Effector memory CD4-positive, alpha-beta T cell (primary cell): ENCODE measurements at places on chromosomes 6 and 20.

DNA sequence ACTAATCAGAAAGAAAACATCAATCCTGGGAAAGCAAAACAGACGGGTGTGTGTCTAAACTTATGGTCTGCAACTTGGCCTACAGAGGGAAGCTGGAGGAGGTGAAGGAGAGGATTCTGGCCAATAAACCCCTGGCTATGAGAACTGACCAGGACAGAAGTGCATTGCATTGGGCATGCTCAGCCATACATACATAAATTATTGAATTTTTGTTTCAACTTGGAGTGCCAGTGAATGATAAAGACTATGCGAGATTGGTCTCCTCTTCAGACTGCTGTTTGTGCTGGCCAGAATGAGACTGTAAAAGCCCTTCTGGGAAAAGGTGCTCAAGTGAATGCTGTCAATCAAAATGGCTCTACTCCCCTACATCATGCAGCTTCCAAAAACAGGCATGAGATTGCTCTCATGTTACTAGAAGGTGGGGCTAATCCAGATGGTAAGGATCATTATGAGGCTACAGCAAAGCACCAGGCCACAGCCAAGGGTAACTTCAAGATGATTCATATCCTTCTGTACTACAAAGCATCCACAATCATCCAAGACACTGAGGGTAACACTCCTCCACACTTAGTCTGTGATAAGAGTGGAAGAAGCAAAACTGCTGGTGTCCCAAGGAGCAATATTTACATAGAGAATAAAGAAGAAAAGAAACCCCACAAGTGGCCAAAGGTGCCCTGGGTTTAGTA lies 17.4 kb downstream of the ADNP start:
- DNase-seq: no peak

GRCh38 chr6:26295691-26296555 lies 69.1 kb upstream of the BTN3A2 start:
- no peak for DNase-seq

DNA sequence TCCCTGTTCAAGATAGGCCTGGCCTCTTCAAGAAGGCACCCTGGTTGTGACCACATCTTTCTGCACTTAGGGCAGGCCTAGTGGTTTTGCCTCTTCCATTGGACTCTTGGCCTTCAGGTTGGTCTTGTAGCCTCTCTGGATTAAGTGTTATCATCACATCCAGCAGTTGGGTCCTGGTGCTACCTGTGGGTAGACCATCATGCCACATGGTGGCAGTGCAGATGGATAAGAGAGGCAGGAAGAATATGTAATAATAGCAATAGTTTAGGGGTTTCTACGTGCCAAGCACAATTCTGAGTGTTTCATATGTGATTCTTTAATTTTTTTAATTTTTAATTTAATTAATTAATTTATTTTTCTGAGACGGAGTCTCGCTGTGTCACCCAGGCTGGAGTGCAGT lies 28.5 kb upstream of the SNRPB2 start:
- DNase-seq: no peak

DNA sequence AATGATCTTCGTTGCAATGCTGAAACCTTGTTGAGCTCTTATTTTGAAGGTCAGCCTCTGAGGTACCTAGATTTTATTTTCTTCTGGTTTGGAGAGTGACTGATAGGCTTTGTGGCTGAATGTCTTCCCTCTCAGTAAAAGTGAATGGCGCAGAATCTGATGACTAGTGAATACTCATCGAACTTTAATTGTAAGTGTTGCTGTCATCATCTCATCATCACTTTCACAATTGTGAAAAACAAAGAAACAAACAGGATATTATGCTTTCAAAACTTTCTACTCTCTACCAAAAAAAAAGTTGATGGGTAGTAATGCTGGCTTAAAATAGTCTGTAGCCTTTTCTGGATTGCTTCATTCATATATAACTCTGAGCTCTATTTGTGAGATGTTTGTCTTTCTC lies 239.5 kb upstream of the RAB32 start:
- no peak for DNase-seq

DNA sequence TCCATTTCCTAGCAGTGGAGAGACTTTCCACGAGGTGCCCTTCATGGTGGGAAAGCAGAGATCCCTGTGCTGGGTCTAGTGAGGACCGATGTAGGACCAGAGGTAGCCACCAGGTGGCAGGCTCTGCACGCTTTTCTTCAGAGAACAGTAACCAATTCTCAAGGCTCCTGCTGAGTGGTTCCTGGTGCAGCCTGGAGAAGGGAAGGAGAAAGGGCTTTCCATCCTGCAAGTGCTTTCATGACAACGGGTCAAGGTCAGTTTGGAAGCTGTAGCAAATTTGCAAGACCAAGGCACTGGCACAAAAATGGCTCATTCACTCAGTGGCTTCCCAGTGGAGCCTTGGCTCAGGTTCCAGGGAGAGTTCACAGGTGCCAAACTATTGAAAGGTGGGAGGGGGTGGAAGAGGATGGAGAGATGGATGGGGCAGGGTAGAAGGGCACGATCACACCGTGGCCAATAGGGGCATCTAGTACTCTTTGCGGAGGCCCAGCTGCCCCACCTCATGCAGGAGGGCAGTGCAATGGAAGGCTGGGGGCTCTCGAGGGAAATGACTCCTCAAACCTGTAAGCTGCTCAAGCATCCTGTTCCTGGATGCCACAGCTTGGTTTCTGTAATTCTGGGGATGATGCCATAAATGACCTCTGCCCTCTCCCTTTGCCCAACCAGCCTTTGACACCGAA lies 25.5 kb upstream of the KCNK16 start:
- DNase-seq: peak; percentile 16
